ENCODE measurements at places on chromosomes 4 and X. TPM values are rescaled to one million over a fixed set of nuclear protein-coding genes. Genes with fewer than 3 reads are reported as not detected.

DNA sequence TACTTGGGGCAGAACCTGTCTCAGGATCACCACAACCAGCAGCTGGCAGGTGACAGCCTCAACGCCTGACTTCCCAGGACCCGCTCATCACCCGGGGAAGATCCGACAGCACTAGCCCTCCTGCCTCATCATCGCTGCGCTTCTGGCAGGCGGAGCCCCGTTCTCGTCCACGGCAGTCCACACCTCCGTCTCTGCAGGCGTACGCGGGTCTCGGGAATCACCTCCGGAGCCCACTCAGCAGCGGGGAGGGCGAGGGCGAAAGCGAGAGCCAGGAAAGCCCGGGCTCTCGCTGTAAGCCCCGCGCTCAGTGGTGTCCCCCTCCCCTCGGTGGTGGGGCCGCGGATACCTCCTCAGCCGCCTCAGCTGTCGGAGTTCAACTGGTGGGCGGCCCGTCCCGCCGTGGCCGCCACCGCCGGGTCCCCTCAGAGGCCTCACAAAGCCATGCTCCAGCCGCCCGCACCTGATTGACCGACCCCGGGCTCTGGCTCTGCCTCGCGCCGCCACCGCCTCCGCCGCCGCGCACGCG is 518 bp upstream of the CNKSR2 start:
- no peak for DNase-seq

GRCh38 chrX:153474266-153474665 is 3.9 kb upstream of the HAUS7 start:
- no peak for DNase-seq

GRCh38 chrX:153623310-153624029 is 23.5 kb upstream of the DUSP9 start:
- no peak for DNase-seq

GRCh38 chrX:153681175-153681574 is 6.6 kb upstream of the SLC6A8 start:
- DNase-seq = no peak

GRCh38 chr4:168857546-168858314 is 152.3 kb downstream of the CBR4 start:
- DNase-seq = peak; percentile 63

- DNase-seq = no peak
These were observed 49.7 kb downstream of the SAT1 start for GRCh38 chrX:23832721-23833120.

DNA sequence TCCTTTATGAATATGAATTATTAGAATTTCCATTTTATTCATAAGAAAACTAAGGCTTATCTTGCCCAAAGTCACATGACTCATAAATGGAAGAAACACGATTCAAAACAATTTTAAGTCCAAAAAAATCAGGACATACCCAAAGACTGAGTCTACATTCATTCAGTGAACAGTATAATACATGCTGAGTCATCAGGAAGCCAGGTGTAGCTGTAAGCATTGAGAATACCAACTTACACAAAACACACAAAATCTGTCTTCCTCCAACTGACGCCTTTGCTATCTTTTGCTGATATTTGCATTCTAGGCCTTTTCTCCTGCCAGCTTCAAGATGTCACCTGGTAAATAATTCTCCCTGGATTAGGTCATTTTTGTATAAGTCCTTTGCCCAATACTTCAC is 520.1 kb upstream of the GALNT7 start:
- DNase-seq = no peak

DNA sequence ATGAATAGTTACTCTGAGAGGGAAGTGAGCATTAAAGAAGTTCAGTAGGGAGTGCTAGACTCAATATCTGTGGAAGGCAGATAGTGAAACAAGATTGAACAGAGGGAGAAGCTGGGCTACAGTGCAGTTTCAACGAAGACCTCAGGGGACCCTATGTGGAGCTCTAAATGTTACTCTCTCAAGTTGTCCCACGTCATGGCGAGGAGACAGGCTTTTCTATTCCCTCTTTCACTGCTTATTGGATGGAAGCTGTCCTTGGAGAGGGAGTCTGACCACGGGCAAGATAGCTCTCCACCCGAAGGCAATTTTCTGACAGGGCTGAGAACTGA is 42.3 kb upstream of the CCSER1 start:
- no peak for DNase-seq

GRCh38 chrX:63746278-63746677 is 38.7 kb downstream of the ARHGEF9 start:
- no peak for DNase-seq

DNA sequence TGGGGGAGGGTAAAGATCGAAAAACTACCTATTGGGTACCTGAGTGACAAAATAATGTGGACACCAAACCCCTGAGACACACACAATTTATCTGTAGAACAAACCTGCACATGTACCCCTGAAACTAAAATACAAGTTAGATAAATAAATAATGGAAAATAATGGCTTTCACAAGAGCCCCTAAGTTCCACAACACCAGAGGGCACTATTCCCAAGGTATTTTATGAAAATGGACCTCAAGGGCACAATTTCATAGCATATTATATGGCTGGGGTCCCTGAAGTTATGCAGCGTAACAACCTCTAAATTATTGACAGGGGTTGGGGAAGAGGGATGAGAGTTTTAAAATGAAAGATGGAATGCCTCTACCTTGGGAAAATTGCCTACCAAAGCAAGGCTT is 81.3 kb upstream of the TMEM33 start:
- DNase-seq = no peak

DNA sequence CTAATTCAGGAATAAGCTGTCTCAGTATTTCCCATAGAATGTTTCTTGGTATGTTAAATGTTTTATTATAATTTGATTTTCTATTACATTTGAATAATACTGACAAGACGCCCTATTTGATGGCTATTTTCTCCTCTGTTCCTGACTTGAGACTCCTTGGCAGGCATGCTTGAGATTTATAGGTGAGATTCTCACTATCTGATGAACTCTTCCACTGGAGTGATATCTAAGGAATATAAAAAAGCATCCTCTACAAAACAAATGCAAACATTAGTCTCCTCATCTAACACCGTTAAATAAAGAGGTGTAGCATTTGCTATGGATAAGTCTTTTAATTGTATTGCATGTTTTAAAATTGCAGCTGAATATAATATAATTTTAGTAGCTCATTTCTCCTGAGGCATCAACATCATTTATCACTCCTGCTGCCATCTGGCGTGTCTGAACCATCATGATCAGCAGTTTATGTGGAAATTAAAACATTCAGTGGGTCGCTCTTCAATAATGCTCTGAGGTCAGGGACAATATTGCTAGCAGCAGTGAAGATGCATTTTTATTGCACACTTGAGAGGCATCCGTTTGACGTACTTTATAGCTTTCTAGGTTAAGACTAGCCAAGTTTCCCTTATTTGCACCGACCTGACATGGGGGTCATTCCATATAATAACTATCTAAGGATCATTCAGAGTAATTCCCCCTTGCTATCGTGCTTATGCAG is 210.4 kb upstream of the GALNTL6 start:
- DNase-seq = no peak

GRCh38 chr4:79798047-79798446 is 275.0 kb downstream of the ANTXR2 start:
- DNase-seq = no peak

- DNase-seq = no peak
These were observed 222.1 kb downstream of the TACR3 start for GRCh38 chr4:103497692-103498091.

- no peak for DNase-seq
These were observed 8.2 kb downstream of the CASP3 start for GRCh38 chr4:184641022-184641421.

Gene PCDH18
- total RNA-seq = 12.3 TPM

Gene C1QTNF7
- not detected for total RNA-seq

Gene PRR32
- total RNA-seq = not detected

Gene TENM3
- 66.4 TPM for total RNA-seq

Gene PHF8
- total RNA-seq = 8.4 TPM

Gene MTCP1
- total RNA-seq = 11.6 TPM

Gene MCF2
- not detected for total RNA-seq

All from M059J (cell line).